ENCODE measurements at places on chromosomes 7 and 10. TPM values are rescaled to one million over a fixed set of nuclear protein-coding genes. Genes with fewer than 3 reads are reported as not detected.

DNA sequence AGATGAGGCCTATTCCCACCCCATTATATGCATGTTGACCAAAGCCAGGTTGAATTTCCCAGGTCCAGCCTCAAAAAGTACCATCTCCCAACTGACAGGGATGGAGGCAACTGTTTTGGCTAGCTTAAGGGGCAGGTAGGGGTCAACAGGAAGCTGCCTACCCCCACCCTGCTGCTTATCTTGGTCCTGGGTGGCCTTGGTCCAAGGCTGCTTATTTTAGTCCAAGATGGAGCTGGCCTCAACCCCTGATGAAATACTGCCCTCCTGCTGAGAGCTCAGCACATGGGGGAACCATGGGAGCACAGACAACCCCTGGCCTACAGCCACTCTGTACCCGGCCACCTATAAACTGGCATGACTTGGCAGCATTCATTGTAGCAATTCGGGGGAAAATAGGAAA is 23.1 kb downstream of the MYO1G start:
- peak; percentile 32 for DNase-seq

GRCh38 chr10:132802694-132803320 is 16.9 kb upstream of the NKX6-2 start:
- DNase-seq = peak; percentile 69

GRCh38 chr7:83732305-83732704 is 83.4 kb upstream of the SEMA3E start:
- DNase-seq = no peak

GRCh38 chr10:56537984-56538383 is 176.9 kb upstream of the ZWINT start:
- DNase-seq = no peak

- no peak for DNase-seq
Observed at GRCh38 chr10:110750931-110751330, 106.8 kb downstream of the RBM20 start.

Gene CALHM2
- total RNA-seq = 1.0 TPM

Gene ASZ1
- not detected for total RNA-seq

Gene PRKG1
- total RNA-seq = 1.3 TPM

Gene ITIH2
- not detected for total RNA-seq

Gene CCT6A
- 128 TPM for total RNA-seq
